ENCODE measurements at places on chromosomes 2 and 18. TPM values are rescaled to one million over a fixed set of nuclear protein-coding genes. Genes with fewer than 3 reads are reported as not detected.

Gene CD226
- polyA plus RNA-seq, result 0.11 TPM

Gene HS1BP3
- polyA plus RNA-seq, result 8.9 TPM

Gene KCNF1
- 12.9 TPM for polyA plus RNA-seq

Gene SERPINB4
- not detected for polyA plus RNA-seq

Gene SLC23A3
- 0.28 TPM for polyA plus RNA-seq

Gene CLASP1
- polyA plus RNA-seq, result 48.8 TPM

Gene SAG
- polyA plus RNA-seq, result not detected

Gene SIX2
- not detected for polyA plus RNA-seq

Gene COLEC12
- 0.76 TPM for polyA plus RNA-seq

Gene TEX44
- not detected for polyA plus RNA-seq

Gene LIMS3
- polyA plus RNA-seq, result 2.7 TPM

Gene DYSF
- not detected for polyA plus RNA-seq

Gene SLC16A14
- polyA plus RNA-seq, result 125 TPM

Gene DPYSL5
- 157 TPM for polyA plus RNA-seq

Gene SLC14A1
- not detected for polyA plus RNA-seq

Gene TMEM198
- polyA plus RNA-seq, result 44.0 TPM

Gene TMEFF2
- polyA plus RNA-seq, result 29.1 TPM

Gene PROKR1
- polyA plus RNA-seq, result 0.06 TPM

Gene OR6B2
- not detected for polyA plus RNA-seq

Gene TDRD15
- polyA plus RNA-seq, result not detected

Gene AP1S3
- polyA plus RNA-seq, result 6.6 TPM

Measured in neural cell (in vitro differentiated cells).